ENCODE measurements at places on chromosomes 7 and 10.

- DNase-seq = no peak
Measured at GRCh38 chr7:80165177-80165576, 30.5 kb downstream of the GNAI1 start.

- no peak for DNase-seq
Measured at GRCh38 chr10:68153473-68154210, 44.4 kb downstream of the MYPN start.

DNA sequence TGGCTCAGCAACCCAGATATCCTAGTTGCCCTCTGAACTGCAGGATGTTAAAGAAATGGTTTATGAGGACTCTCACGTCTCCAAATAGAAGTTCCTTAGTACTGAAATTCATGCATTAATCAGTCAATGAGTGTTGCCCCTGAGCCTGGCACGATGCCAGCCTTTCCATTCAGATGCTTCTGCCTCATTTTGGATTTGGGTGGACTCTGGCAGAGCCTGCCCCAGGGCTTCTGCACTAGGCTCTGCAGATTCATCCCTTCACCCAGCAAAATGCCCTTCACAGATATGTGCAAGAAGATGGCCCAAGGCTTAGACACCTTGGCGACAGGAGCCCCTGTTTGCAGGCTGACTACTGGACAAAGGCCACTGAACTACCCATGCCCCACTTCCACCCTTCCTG, 747.8 kb downstream of the GRID1 start:
- no peak for DNase-seq

GRCh38 chr7:79459381-79459780, 5.9 kb upstream of the MAGI2 start:
- no peak for DNase-seq

DNA sequence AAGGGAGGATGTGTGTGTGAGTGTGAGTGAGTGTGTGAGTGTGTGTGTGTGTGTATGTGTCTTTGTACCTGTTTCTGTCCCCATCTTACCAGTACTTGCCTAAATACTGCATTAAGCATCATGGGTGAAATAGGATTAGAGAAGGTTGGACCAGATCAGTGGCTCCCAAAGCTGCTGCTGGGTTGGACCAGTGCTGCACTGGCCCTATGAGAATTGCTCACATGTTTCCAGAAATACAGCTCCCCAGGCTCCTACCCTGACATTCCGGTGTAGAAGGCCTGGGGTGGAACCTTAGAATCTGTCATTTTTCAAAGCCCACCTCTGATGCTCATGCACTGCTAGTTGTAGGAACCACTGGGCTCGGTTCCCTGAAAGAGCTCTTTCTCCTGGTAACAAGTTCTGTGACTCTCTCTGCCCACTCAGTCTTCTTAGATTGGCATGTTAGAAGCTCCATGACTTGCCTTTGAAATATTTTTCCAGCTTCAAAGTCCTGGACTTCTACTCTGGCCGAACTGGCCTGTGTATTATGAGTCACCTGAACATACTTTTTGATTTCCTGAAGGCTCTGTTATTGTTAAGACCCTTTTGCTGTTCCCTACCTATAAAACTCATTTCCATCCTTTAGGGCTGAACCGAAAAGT, 224.7 kb downstream of the CUX1 start:
- no peak for DNase-seq

DNA sequence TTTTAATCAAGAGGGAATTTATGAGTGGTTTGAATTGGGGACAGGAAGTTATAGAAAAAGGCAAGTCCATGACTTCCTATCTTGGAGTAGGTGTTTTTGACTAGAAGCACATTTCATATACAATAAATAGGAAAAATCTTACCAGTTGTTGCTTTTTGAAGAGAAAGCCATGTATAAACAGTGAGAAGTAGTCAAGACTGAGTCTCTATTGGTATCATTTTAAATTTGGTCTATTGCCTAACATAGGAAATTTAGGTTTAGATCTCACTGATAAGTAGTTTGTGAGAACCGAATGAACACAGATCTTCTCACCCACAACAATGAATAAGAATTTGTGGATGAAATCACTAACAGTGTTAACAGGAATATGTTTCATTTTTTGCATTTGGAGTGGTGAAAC, 387.2 kb downstream of the BBS9 start:
- no peak for DNase-seq

Data from activated gamma-delta T cell treated with anti-CD3 and anti-CD28 coated beads, Interleukin-2, amount 50 U/mL, for 16 hours (primary cell).